T-cell (primary cell): ENCODE measurements at places on chromosomes 2 and 18.

DNA sequence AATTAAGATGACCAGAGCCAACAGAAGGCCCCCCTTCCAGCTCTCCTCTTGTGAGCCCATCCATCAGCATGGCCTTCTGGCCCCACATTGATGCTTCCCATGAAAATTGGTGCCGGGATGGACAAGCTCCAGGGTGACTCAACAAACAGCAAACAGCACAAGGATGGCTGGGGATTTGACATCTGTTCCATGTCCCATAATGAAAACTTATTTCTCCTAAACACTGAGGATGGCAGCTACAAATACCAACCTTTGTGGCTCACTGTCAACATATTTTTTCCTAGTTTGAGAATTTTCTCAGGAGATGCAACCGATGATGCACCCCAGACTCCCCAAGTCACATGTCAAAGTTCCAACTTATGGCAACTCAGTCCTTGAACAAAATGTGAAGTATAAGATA lies 169.6 kb upstream of the SIX2 start:
- no peak for DNase-seq

DNA sequence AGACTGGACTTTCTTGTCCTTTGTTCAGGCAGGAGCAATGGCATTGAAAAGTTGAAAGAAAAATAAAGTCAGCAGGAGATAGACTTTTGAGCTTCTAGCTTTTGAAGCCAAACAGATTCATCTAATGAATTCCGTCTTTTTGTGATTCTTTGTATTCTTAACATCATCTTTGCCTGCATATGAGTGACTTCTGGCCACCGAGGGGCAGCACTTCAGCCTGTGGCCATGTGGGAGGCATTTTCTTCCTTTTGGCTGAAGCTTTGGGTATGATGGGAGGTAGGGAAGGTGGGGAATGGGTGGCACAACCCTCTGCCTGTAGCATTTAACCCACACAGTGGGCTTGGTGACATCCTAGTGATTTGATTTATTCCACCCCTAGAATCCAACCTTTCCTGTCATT lies 220.6 kb downstream of the SETBP1 start:
- DNase-seq = no peak

- no peak for DNase-seq
These were observed 340.6 kb downstream of the PAX3 start for GRCh38 chr2:221958224-221958623.

DNA sequence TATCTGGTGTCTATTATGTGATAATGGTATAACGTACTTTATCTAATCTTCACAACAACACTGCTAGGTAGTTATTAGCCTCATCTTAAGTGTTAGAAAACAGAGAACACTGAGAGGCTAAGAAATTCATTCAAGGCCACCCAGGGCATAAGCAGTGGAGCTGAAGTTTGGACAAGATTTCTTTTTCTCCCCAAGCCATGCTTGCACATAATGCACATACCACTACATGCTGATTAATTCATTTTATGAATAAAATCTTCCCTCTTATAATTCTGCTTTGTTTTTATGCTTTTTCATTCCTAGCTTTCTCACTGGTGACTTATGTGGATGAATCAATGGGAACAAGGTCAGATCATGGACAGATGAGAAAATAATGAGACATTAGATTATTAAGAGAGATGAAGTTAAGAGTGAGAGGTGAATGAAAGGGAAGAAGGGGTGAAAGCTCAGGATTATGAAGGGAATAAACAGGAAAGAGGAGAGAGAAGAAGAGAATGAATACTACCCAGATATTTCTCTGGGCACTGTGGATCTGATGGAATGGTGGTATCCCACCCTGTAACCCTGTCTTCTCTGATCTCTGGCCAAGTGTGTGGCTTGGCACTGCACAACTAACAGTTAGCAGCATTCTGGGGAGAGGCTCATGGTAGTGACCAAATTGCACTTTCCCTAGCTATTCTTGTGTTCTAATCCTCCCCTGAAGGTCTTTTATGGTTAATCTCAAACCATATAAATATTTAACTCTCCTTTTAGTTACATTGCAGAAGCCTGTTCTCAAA lies 17.7 kb upstream of the GALNT3 start:
- DNase-seq = no peak

GRCh38 chr18:69755856-69756496 lies 191.7 kb downstream of the CD226 start:
- DNase-seq = no peak

GRCh38 chr2:46870051-46870839 lies 45.4 kb downstream of the MCFD2 start:
- no peak for DNase-seq

DNA sequence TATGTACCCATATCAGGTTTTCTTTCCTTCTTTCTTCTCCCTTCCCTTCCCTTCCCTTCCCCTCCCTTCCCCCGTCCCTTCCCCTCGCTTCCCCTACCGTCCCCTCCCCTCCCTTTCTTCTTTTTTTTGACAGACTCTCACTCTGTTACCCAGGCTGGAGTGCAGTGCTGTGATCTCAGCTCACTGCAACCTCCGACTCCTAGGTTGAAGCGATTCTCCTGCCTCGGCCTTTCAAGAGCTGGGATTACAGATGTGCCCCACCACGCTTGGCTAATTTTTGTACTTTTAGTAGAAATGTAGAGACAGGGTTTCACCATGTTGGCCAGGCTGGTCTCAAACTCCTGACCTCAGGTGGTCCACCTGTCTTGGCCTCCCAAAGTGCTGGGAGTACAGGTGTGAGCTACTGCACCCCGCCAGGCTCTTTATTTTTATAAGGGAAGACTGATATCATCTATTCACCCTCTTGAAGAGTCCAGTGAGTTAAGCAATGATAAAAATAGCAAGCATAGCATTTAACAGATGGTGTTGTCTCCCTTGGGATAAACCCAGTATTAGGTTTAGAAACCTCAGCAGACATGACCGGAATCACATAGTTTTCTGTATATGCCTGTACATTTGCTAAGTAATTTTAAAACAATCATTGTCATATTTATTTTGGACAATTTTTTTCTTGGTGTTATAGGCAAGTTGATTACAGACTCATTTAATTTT lies 888.4 kb downstream of the TRIB2 start:
- DNase-seq = no peak

- DNase-seq = no peak
These were observed 332 bp upstream of the PDCD1 start for GRCh38 chr2:241859017-241859435.

DNA sequence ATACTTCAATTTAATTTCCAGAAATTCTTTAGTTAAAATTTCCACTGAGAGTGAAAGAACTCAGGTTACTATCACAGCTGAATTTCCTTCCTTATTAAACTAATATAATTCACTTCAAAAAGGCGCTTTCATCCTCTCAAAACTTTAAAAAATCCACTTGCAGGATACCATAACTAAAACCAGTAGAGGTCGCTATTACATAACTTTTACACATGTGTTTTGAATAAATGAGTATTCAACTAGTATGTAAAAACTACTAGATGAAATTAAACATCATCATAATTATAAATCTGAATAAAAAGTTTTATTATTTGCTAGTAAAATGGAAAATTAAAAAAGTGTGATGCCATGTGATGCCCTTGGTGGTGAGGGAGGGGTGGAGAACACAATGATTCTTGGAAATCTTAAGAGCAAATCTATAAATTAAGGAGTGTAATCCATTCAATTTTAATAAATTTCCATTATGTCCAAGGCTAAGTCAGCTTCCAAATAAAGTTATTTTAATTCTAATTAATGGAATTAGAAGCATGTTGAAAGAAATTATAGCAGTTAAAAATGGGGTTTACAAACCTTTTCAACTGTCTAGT lies 61.4 kb downstream of the SOS1 start:
- DNase-seq = no peak

DNA sequence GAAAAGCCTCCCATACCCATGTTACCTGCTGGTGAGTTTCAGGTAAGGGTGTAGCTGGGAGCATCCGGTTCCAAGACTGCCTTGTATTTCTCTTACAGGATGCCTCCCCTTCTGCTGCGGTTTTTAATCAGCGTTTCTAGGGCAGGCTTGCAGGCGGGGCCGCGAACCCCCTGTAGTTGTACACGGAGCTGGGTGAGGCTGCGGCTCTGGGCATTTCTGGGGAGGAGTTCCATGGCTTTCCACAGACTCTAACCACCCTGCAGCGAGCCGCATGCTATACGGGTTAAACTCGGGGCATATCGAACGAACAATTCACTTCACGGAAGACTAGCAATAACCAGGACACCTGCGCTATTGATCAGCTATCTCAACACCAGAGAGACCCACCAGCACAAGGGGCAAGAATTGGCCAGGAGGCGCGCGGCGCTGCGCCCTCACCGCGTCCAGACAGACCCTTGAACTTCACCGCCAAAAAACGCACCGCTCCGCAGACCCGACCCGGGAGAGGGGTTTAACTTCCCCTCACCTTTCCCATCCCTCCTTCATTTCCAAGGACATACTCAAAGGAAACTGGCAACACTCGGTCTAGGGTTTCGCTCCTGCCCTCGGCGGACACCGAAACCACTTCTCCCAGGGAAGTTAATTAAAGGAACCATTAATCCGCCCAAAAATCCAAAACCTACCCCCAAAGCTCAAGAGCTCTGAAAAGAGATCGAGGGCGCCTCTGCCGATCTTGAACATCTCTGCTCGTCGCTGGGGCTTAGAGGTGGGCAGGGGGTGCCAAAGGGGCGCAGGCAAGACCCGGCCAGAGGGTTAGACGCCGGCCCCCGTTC lies 909 bp downstream of the TGFA start:
- no peak for DNase-seq

- DNase-seq = no peak
These were observed 144.3 kb downstream of the RPIA start for GRCh38 chr2:88835726-88836125.

DNA sequence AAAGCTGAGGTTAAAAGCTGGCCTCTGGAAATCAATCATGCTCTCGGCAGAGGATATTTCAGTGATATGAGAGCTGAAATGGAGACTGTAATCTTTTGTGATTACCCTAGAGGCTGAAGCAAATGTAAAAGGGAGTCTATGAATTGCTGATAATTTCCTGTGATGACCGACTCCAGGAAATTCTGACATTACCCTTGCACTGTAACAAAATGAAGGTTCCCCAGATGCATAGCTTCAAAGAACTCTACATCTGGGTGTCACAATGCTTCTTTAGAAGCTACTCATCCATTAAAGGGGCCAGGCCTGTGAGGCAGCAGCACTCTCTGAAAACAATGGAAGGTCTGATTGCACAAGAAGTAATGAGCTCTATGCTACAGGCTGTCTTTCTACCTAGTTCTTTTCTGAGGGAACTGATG lies 268.2 kb upstream of the SESTD1 start:
- no peak for DNase-seq
